ENCODE measurements at places on chromosomes 12 and 14.

DNA sequence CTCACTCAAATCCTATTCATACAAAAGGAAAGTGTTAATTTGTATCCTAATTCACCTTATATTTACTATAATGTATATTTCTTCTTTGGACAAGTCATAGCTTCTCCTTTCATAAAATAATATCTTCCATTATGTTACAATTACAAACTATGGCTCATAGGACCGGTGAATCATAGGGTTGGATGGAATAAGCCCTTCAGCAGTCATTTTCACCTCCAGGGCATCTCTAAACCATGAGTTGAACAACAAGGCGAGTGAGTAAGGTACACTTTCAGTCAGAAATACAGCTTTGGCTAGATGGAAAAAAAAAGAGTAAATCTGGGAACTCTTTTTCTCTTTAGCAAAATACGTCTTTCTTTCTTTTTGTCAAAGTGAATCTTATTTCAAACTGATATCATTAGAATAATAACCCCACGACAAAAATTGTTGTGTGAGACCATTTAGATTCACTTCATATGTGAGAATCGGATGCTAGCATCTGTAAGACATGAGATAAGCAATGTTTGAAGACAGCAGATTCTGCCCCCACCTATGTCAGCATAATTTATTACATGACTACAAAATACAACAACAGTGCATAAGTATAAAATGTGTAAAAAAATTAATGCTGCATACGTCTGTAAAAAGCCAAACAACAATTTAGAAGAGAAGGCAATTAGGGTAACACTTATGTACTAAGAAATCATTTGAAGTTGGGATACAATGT is 184.4 kb upstream of the SLC38A2 start:
- no peak for DNase-seq

DNA sequence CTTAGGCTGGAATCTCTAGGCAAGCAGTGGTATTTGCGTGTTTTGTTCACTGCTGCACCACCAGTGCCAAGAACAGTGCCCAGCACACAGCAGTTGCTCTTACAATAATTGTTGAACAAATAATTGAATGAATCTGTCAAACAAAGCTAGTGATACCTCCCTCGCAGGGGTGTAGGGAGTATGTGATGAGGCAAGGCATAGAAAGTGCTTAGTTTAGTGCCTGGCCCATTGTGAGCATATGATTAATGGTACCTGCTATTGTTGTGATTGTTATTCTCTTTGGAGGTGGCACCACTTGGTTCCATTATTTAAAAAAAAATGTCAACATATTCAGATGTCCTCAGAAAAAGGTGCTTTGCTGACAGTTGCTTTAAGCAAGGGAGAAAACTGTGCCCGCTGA is 210.1 kb upstream of the TBX3 start:
- DNase-seq = no peak

- DNase-seq = no peak
Observed at GRCh38 chr12:39426636-39427240, 16.2 kb downstream of the KIF21A start.

GRCh38 chr12:122073815-122074214 is 4.7 kb upstream of the MLXIP start:
- DNase-seq = no peak

GRCh38 chr12:96094201-96094600 is 58.8 kb upstream of the LTA4H start:
- DNase-seq = no peak

DNA sequence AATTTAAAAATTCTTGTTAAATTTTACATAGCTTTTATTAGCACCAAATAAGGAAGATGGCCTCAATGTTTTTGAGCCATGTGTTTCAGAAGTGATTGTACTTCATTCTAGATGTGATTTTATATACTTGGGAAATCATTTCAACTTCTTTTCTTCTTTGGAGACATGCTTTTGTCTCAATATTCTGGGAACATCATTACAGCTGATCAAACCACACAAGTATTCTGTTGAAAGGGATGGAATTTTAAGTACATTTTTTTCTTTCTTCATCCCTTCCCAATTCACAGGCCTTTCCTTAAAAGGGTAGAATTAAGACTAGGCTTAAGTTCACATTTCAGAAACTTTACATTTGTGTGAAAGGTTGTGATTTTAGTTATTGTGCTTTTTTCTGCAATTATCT is 66.4 kb downstream of the PAPOLA start:
- DNase-seq = no peak

DNA sequence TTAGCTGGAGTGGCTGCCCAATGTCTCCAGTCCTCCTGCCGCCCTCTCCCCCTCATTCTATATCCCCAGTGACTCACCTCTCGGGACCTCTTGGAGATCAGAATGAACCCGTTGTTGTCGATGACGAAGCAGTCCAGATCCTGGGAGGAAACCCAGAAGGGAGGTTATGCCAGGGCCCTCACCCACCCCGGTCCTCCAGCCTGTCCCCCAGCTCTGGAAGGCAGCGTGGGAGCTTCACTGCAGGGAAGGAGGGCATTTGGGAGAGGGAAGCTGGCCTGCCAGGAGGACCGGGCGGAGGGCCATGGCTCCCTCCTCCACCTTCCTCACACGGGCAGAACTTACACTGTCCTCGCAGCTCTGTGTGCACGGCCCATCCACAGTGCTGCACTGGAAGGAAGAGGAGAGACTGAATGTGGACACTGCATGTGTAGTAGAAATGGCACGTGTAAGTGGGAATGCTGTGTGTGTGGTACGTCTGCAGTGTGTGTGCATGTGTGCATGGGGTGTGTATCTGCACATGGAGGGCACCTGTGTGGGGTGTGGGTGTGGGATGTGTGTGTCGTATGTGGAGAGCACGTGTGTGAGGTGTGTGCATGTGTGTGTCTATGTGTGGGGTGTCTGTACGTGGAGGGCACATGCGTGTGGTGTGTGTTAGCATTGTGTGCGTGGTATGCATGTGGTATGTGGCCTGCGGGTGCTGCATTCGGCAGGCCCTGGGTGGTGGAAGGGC is 10.0 kb upstream of the LRTM2 start:
- no peak for DNase-seq

DNA sequence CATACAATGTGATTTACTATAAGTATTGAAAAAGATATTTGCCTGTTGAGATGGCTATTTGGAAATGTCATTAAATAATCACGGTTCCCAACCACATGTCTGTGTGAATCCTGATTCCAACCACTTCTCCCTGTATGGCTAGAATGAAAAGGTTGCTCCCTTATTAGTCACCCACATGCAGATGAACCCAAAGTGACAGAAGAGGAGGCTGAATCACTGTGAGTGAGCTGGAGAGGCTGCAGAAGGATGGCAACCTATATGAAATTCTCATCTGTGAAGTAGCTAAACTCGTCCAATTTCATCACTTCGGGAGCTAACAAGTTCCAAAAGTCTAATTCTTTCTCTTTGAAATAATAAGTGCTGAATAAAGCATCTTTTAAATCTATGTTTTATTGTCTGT is 300.5 kb downstream of the PRKD1 start:
- no peak for DNase-seq

GRCh38 chr12:31594681-31595080 is 3.7 kb upstream of the DENND5B start:
- no peak for DNase-seq

DNA sequence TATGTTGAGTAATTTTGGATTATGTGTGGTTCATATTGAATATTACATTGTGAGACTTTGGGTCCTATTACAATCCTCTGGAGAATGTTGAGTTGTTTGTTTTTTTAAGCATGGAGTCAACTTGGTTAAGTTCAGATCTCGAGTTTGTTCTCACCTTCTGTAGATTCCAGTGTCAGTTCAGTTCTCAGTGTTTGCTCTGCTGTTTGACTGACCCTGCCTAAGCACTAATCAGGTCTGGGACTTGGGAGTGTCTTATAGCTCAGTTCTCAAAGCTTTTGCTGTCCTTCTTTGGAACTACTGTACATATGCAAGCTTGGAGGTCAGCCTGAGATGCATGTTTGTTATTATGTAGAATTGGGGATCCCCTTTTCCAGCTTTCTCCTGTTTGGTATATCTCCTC is 63.1 kb downstream of the DIP2B start:
- no peak for DNase-seq

DNA sequence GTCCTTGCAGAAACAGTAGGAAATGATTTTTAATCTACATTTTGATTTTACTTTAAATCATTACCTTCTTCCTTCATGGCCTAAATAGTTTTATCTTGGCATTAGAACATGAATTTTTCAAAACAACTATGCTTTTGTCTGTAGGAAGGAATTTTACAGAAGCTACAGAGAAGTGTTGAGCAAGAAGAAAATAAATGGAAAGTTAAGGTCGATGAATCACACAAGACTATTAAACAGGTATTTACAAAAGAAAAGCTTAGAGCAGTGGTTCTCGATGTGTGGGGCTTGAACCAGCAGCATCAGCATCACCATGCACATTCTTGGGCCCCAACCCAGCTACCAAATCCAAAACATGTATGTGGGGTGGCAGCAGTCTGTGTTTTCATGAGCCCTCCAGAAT is 91.6 kb downstream of the KTN1 start:
- no peak for DNase-seq

DNA sequence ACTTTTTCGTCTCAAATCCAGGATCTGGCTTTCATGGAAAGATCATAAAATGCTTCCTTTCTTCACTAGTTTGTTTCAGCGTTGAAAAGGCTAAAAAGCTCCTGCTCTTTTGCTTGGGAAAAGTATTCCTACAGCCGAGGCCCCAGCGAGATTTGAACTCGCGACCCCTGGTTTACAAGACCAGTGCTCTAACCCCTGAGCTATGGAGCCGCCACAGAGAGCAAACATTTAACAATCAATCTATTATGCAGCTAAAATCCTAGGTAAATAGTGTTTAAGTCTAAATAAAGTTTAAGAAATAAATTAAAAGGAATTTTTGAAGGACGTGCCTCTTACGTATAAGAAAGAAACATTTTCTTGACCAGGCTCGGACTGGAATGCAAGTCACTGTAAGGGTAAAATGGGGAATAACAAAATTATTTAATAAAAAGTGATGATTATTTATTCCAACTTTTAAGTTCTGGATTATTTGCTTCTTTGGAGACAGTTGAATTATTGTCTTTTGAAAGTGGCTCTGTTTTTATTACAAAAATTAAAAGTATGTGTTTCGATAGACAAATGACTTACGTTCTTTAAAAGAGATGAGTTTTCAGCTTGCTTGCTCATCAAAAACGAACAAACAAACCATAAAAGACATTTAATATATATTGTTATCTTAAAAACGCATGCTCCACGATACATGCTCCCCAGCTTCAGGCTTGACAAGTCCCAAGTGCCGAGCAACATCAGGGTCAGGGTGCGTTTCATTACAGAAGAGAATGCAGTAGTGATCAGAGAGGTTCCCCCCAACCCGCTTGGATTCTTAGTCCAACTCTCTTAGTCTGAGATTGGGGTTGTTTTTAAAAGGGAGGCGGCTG is 10.2 kb downstream of the OR6S1 start:
- peak; percentile 43 for DNase-seq

- no peak for DNase-seq
Observed at GRCh38 chr14:84535484-84535883, 994.5 kb upstream of the FLRT2 start.

DNA sequence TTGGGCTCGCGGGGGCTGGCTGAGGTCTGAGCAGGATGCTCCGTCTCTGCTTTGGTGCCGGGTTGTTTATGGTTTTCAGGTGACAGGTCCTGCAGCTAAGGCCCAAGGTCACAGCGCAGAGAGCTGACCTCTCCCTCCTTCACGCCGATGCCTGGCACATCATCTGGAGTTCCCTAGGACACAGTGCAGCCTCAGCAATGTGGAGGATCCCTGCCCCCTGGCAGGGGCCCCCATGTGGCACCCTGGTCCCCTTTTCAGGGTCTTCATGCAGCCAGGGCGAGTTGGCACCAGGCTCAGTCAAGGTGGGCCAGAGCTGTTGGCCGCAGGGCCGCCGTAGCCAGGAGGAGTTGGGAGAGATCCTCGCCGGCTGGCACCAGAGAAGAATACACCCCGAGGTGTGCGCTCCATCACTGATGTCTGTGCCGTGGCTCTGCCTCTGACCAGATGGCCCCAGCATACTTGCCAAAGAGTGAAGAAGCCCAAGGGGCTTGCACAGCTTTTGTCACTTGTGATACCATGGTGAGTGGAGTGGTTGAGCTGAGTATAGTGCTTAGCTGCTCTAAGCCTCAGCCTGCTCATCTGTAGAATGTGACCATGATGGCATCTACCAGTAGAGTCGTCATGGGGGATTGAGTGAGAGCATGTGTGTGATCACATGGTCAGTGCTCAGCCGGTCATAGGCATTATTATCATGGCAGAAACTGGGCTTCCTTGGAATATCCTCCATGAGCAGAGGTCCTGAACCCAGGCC is 11.0 kb downstream of the TPCN1 start:
- DNase-seq = no peak

- no peak for DNase-seq
Observed at GRCh38 chr14:71688576-71688975, 243.7 kb upstream of the RGS6 start.

DNA sequence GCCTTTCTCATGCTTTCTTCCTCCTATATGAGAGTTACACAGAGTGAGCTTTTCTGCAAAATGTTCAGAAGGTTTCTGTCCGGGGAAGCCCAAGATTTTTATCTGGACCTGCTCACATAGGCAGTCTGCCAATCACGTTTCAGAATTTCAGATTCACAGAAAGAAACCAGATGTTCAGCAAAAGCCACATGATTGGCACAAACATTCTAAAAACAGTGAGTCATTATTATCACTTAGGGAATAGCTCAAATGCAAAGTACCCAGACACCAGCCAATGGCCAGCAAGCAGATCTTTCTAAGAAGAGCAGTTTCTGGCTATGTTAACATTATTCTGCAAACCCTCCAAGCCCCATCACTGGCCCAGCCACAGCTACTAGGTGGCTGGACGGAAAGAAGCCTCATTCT is 1558.5 kb upstream of the TMEM132C start:
- no peak for DNase-seq

DNA sequence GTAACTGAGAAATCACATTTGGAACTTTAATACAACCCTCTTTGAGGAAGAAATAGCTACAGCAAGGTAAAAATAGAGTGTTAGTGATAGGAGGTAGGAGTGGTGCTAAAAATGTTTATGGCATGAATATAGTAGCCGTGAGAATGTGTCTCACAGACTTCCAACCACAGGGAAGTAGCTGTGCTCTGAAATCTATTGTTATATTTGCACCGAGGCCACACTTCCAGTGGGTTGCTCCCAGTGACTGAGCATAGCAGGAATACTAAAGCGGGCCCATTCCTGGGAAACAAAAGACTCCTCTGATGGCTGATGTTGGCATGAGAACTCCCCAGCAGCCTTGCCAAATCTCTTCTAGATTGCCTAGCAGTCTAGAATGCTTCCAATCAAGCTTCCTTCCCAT is 174.1 kb upstream of the PLXNC1 start:
- no peak for DNase-seq

GRCh38 chr14:99402950-99403349 is 77.7 kb downstream of the SETD3 start:
- no peak for DNase-seq

GRCh38 chr12:130970908-130971233 is 17.2 kb downstream of the ADGRD1 start:
- no peak for DNase-seq

Data from effector CD4-positive, alpha-beta T cell (primary cell).